ENCODE measurements at places on chromosomes 16 and 17.

DNA sequence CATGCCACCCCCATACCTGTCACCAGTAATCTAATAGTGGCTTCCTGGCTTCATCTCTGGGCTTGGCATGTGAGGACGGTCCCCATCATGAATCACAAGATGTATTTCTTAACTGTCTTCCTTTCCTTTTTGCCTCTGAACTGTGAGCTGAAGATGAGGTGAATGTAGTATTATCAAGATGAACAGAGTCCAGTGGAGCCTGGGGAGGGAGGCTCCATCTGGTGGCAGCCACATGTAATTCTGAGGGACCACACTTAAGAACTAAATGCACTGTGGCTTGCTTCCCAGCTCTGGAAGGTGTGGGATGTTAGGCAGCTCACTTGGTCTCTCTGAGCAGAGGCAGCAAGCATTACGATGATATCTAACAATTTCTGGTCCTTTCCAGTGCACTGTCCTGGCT, 354.9 kb upstream of the ASIC2 start:
- no peak for DNase-seq

DNA sequence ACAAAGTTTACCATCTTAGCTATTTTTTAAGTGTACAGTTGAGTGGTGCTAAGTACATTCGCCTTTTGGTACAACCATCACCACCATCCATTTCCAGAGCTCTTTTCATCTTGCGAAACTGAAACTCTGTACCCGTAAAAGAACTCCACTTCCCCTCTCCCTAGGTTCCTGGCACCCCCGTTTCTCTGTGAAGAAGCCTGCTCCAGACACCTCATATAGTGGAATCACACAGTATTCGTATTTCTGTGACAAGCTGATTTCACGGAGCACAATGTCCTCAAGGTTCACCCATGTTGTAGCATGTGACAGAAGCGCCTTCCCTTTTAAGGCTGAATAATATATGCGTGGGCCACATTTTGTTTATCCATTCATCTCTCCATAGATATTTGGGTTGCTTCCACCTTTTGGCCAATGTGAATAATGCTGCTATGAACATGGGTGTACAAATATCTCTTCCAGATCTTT, 54.2 kb upstream of the MAP3K14 start:
- DNase-seq: no peak

DNA sequence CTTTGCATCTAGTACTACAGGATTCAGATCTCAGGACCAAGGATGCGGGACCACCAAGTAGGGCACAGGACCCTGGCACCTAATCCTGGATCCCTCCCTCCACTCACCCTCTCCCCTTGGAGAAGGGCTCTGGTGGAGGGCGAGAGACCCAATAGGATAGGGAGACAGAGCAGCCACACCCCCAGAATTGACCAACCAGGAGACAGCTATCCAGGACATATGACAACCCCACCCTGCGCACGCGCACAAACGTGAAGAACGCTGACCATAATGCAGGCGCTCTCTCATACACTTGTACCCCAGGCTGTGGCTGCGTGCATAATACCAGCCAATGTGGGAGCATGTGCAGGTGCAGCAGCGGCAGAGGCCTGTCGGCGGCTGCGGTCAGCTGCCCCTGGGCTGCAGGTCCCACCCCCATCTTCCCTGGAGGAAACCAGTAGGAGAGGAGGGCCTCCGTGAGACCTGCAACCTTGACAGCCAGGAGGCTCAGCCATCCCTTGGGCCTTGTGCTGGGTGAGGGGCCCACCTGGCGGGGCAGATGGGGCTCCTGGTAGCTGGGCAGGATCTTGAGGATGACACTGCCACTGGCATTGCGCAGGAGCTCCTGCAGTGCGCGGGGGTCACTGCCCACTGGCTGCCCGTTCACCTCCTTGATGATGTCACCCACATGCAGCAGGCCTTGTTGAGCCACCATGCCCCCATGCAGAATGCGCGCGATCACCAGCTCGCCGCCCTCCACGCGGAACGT, 25.4 kb downstream of the MPP2 start:
- DNase-seq: no peak

- DNase-seq: no peak
These were observed 20.2 kb upstream of the GNG13 start for GRCh38 chr16:820748-821147.

- DNase-seq: no peak
These were observed 28.1 kb downstream of the MAPK8IP3 start for GRCh38 chr16:1734123-1734522.

GRCh38 chr17:2994441-2994840, 69.0 kb downstream of the OR1D5 start:
- DNase-seq: no peak

- no peak for DNase-seq
These were observed 36.7 kb downstream of the SEC14L5 start for GRCh38 chr16:4994719-4995434.

- no peak for DNase-seq
These were observed 51.8 kb upstream of the MED9 start for GRCh38 chr17:17425005-17425404.

DNA sequence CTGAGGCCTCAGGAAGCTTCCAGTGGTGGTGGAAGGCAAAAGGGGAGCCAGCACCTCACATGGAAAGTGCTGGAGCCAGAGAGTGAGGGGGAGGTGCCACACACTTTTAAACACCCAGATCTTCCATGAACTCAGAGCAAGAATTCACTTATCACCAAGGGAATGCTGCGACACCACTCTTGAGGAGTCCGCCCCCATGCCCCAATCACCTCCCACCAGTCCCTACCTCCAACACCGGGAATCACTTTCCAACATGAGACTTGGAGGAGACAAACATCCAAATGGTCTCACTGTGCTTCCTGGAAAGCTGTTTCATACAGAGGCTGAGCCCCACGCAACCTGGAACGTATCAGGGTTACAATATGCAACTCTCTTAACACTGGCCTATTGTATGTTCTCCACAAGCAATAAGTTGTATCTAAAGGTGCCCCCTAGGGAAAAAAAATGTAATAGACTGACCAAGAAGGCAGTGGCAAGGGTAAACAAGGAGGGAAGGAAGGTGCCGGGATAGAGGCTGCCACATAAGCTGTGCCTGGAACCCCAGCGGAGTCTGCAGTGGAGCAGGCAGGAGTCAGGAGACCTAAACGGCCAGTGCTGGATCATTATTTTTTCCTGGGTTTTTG, 106.7 kb upstream of the FOXF1 start:
- DNase-seq: no peak

- no peak for DNase-seq
These were observed 17.5 kb downstream of the KRT33A start for GRCh38 chr17:41333098-41333497.

- peak; percentile 6 for DNase-seq
These were observed 458.6 kb upstream of the GOT2 start for GRCh38 chr16:59192551-59193199.

DNA sequence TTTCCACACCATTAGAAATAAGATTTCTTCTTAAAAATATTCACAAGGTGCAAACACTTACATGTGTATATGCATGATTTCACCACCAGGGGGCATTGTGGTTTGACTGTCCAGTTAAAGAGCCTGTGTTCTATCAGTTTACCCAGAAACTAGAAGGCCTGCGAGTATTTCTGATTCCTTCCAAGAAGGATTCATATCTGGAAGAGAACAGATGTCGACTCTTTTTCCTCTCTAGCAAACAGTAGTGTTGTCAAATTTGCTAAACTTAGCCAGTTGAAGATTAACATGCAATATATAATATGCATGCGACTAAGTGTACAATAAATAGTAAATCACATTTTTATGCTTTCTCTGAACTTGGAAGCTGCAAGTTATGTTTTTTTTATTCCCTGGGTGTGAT, 404.1 kb downstream of the WWOX start:
- DNase-seq: peak; percentile 9

- DNase-seq: no peak
These were observed 61.7 kb downstream of the PECAM1 start for GRCh38 chr17:64328859-64329531.

DNA sequence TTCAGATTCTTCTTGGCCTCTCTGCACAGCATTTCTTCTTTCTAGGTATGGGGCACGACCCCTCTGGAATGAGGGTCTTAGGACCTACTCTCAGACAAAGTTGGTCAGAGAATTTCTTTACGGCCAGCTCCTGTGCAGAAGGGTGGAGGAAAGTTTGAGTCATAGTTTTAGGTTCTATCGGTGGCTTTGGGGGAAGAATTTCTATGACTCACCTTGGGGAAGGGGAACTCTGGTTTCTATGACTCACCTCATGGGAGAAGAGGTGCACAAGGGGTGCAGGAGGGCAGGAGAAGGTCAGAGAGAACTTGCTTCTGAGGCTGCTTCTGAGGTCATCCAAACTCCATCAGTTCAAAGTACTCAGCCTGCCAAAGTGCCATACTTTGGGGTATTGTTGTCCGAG, 2.5 kb upstream of the ABCC12 start:
- peak; percentile 14 for DNase-seq

DNA sequence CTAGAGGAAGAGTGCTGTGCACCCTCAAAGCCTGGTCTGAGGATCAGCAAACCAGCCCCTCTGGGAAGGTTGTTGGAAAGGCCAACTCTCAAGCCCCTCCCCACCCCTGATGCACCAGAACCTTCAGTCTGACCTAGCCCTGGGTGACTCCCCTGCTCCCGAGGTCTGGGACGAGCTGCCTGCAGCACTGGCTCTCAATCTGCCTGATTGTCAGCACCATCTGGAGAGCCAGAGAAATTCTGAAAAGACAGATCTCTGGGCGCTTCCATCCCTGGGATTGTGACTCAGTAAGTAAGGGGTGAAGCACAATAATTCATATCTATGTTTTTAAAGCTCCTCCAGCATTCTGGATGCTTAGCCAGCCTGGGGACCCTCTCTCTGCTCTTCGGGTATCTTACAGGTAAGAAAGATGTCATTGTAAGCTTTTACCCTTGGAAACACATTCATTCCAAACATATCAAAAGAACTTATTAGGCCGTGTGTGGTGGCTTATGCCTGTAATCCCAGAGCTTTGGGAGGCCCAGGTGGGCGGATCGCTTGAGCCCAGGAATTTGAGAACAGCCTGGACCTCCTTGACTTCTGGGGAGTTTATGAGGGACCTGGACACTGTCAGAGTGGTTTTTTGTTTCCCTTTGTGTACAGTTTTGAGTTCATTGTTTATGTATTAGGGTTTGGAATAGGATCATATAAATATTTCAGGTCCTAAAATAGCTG, 147.5 kb downstream of the KCNJ12 start:
- DNase-seq: no peak

DNA sequence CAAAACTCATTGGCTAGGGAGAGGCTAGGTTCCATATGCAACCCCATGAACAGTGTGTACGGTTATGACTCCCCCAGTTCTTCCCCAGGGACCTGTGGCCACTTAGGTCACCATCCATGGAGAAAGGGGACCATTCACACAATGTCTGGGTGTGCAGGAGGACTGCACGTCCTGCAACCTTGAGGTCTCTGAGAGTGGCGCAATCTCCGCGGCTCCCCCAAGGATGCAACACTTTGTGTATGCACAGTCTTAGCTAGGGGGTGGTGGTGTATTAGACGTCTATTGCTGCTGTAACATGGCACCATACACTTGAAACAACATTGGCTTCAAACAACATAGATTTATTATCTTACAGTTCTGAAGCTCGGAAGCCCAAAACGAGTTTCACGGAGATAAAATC, 65.6 kb upstream of the CBX4 start:
- no peak for DNase-seq

- DNase-seq: no peak
These were observed 127.0 kb downstream of the IRX3 start for GRCh38 chr16:54159490-54160080.

DNA sequence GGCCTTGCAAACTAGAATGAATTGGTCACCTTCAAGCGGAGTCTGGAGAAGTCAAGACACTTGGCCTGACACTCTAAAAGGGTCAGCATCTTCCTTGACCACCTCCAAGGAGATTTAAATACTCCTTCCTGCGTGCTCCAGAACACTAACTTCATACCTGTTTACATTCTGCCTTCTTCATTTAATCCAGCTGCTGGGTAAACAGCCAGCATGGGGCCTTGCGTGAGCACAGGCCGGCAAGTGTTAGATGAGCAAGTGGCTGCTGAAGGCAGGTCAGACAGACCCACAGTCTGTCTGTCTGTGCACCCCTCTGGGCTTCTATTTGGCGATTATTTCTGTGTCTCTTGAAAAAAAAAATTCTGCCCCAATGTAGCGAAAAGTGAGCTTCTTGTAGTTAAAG, 153.8 kb downstream of the MSI2 start:
- DNase-seq: no peak

DNA sequence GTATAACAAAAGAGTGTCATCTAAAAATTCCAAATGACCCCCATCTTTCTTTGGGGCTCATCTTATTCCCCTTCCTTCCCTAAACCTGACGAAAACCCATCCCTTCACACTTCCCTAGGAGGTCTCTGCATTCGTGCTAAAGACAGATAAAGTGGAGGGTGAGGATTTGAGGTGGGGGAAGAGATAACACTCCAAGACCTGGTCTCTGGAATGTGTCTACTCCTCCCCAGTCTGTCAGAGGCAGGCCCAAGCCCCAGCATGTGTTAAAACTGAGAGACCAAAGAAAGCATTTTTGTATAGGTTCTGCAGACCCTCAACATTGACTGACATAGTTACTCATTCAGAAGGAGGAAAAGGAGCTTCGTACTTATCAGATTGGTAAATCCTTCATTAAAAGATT, 11.0 kb upstream of the LHX1 start:
- no peak for DNase-seq

GRCh38 chr17:27332047-27332393, 38.1 kb downstream of the WSB1 start:
- DNase-seq: no peak

- no peak for DNase-seq
These were observed 4.6 kb downstream of the TERF2 start for GRCh38 chr16:69381231-69381630.

DNA sequence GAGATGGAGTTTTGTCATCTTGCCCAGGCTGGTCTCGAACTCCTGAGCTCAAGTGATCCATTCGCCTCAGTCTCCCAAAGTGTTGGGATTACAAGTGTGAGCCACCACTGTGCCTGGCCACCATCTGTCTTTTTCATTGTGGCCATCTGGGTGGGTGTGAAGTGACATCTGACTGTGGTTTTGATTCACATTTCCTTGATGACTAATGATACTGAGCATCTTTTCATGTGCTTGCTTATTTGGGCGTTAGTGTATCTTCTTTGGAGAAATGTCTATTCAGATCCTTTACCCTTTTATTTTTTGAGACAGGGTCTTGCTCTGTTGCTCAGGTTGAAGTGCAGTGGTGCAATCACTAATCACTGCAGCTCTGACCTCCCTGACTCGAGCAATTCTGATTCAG, 53.9 kb upstream of the ERN1 start:
- peak; percentile 36 for DNase-seq

DNA sequence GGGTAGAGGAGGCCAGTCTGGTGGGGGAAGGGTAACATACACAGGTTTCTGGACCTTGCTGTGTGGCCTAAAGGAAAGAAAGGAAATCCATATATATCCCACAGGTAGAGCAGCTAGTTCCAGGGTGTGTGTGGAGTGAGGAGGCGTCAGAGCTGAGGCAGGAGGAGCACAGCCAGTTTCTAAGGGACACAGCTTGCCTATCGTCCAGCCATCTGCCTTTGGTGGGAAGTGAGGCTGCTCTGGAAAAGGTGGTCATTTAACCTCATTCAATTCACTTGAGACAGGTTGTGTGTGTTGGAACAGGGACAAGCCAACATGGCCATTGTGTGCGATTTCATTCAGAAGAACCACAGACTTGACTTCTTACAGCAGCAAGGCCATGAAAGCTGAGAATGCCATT, 36.9 kb upstream of the ERN1 start:
- no peak for DNase-seq

GRCh38 chr16:78478267-78478861, 378.9 kb downstream of the WWOX start:
- no peak for DNase-seq

GRCh38 chr16:87960296-87960695, 9.1 kb downstream of the BANP start:
- DNase-seq: no peak

- no peak for DNase-seq
These were observed 42.4 kb upstream of the GNG13 start for GRCh38 chr16:842711-843560.

GRCh38 chr17:47670064-47670463, 20.3 kb downstream of the KPNB1 start:
- DNase-seq: no peak
